Astrocyte (in vitro differentiated cells and primary cell): ENCODE measurements at places on chromosomes 11 and 22.

GRCh38 chr22:37079668-37080171 lies 28.2 kb downstream of the KCTD17 start:
- DNase-seq = peak; percentile 60

DNA sequence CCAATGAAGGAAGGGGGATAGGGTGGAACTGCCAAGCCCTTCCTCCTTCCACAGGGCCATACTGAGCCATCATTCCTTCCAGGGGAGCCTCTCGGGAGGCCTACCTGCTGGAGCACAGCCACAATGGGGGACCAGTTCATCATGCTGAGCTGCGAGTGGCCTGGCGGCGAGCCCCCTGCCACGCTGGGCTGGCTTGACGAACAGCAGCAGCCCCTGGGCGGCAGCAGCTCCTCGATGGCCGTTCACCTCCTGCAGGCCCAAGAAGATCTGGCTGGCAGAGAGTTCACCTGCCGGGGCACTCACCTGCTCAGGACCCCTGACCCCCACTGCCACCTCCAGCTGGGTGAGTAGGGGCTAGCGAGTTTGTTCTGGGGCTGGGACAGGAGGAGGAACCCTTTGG lies 5.9 kb downstream of the VSIG10L2 start:
- DNase-seq = no peak

- DNase-seq = no peak
These were observed 15.5 kb downstream of the TREH start for GRCh38 chr11:118663902-118664301.

DNA sequence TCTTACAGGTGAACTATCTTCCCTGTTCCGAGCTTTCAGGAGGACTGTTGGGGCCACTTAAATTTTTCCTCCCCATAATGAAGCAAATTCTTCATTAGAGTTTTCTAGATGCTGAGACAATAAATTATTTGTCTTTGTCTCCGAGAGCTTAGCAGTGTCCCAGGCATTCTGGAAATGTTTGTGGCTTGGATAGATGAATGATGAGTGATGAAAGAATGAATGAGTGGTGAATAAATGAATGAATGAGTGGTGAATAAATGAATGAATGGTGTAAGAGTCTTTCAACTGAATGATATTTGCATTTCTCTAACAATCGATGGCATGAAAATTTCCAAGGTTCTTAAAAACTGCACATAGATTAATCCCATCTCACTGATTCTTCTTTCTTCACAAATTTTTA lies 52.8 kb downstream of the AHNAK start:
- DNase-seq = no peak

- DNase-seq = peak; percentile 81
These were observed 13.2 kb upstream of the OSBPL5 start for GRCh38 chr11:3178349-3178748.

GRCh38 chr11:76550781-76551180 lies 106.0 kb downstream of the EMSY start:
- DNase-seq = no peak

DNA sequence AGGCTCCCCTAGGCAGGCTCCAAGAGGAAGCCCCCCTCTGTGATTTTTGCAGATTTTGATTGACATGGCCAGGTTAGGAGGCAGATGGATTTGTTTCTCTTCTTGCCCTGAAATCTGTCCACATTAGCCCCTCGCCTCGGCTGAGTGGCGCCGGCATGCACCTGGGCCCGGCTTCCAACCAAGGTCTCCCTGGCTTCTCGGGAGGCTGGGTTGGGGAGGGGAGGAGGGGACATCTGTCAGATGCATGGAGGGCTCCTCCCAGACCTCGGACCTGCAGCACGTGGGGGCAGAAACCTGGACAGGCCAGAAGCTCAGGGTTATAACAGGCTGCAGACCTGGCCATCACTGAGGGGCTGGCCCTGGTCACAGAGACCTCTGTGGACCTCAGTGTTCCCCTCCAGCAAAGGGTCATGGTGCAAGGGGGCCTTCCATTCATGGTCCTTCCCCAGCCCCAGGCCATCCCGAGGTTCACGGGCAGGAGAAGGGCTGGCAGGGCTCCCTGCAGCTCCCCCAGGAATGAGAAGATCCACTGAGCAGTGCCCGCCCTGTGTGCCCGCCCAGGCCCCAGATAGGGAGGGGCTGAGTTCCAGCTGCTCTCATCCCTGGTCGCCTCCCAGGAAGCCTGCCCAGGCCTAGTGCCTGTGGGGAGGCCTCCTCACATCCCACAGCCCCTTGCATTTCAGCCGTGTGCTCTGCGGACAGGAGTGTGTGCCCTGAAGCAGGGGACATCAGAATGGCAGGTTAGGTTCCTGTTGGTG lies 747.8 kb downstream of the BRD1 start:
- no peak for DNase-seq

DNA sequence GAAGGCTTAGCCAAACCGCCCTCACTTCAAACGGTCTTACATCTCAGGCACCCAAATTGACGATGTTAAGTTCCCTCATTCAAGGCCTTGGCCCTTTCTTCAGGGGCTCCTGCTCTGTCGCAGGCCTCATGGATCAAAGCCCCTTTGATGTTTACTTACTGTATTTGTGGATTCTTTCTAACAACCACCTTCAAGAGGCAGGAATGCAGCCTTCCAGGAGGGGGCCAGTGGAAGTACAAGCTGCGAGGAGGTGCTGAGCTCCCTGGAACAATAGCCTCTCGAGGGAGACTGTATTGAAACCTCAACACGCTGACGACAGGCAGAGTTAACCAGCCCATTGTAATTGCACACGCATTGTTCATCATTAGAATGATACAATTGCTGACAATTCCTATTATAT lies 209.1 kb downstream of the ST3GAL4 start:
- DNase-seq = no peak

DNA sequence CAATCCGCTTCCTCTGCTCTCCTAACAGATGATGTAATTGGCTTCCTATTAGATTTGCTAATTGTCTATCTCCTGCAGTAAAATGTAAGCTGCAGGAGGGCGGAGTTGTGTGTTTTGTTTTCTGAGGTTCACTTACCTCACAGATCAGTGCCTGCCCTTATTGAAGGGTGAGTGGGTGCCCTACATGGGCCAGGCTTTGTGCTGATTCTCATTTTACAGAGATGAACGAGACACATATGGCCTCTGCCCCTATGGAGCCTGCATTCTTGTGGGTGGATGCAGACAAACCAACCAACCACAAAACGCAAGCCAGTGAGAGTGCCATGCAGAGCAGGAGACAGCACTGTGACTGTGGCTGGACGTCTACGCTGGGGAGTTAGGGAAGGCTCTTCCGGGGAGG lies 9.9 kb downstream of the TESMIN start:
- DNase-seq = peak; percentile 28

- no peak for DNase-seq
These were observed 9.9 kb upstream of the TALDO1 start for GRCh38 chr11:737366-737765.

DNA sequence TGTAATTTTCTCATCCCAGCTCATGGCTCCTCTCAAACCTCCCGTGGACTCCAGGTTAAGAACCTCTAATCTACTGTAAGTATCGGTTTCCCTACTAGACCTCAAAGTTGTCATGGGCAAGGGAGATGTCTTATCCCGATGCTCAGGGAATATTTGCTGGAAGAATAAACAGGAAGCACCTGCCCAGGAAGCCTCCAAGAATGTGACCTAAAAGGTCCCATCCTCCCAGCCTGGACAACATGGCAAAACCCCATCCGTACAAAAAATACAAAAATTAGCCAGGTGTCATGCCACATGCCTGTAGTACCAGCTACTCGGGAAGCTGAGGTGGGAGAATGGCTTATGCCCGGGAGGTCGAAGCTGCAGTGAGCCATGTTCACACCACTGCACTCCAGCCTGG lies 62.4 kb downstream of the APOL1 start:
- DNase-seq = no peak

DNA sequence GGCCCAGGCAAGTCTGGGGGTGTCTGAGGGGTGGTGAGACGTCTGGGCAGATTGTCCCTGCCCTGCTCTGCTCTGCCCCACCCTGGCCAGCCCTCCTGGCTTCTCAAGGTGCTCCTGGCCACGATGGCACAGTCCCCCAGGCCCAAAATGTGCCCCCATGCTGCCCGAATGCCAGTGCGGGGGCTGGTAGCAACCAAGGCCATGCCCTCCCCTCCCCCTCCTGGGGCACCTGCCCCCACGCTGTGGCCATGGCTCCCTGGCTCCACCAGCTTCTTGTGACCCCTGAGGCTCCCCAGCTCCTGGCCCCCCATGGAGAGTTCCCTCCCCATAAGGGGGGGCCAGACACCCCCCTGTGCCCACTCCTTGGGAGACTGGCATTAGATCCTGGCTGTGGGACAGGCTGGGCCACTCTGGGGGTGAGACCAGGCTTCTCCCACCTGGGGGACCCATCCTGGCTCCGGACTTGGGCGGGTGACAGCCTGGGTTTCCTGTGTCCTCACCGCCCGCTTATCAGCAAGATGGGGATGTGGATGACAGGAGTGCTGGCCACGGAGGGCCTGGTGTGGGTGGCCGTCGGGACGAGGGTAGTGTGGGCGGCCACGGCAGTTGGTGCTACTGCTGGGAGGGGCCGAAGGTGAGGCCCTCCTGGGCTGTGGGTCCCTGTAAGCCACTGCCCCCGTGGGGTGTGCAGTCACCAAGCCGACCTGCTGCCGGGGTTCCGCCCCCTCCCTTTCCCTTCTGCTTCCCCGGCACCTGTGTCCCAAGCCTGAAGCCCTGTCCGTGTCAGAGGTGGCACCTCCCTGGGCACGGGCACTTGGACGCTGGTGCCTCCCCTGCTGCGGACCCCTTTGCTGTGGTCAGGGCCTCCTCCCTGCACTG lies 15.9 kb upstream of the MUC6 start:
- no peak for DNase-seq

- DNase-seq = peak; percentile 9
These were observed 14.5 kb upstream of the MS4A7 start for GRCh38 chr11:60363542-60364470.

GRCh38 chr11:89487016-89487415 lies 4.2 kb downstream of the NOX4 start:
- DNase-seq = peak; percentile 53

DNA sequence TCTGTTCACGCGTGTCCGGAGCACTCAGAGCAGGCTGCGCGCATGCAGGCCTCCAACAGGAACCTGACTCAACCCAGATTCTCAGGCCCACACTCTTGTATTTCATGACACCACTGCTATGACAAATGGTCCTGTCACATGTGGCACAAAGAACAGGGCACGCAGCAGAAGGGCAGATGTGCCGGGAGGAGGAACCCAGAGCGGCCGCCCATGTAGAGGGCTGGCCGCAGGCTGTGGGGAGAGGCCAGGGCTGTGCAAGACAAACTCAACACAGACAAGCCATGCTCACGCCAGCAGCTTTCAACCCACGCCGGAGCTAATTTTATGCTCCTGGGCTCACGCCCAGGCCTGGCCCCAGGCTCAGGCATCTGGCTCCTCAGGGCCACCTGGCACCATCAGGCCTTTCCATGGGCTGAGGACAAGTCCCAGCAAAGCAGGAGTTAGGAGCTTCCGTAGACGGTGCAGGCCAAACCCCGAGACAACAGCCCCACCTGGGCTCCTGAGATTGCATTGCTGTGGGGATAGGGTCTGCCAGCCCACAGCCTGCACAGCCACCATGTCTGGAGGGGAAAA lies 40.0 kb downstream of the DUSP8 start:
- DNase-seq = peak; percentile 73

DNA sequence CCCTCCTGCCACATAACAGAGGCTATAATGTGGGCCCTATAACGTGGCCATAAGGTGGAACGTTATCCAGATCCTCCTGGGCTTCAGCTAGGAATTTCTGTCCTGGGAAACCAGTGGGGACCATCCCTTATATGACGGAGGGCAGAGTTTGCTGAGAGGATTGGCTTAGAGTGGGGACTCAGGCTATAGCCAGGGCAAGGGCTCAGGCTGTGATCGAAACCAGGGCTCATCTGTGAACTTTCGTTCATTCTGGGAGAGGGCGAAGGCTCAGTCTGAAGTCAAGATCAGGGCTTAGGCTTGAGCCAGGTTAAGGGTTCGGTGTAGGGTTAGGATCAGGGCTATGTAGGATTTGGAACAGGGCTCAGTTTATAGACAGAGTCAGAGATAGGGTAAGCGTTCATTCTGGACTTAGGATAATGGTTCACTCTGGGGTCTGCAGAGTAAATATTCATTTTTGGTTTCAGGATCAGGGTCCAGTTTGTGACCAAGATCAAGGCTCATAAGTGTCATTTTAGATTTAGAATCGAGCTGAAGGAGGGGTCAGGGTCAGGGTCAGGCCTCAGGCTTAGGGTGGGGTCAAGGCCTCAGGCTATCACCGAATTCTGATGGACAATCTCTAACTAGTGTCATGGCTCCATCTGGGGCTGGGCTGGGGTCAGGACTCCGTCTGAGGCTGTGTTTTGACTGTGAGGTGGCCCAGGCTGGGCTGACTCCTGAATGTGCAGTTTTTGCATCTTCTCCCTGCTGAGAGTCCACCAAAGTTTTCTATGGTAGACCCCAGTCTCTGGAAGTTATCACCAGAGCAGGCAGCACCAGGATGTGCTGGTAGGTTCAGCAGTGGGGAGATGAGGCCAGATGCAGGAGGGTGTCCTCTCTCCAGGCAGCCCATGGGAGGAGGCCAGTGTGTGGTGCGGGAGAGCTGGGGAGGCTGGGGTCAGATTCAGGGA lies 33.9 kb upstream of the SOX10 start:
- DNase-seq = no peak

- no peak for DNase-seq
These were observed 1.5 kb downstream of the SLC35F2 start for GRCh38 chr11:107856981-107857517.

GRCh38 chr11:59761993-59762392 lies 6.8 kb downstream of the STX3 start:
- DNase-seq = no peak

GRCh38 chr11:101866619-101867491 lies 48.0 kb upstream of the CEP126 start:
- peak; percentile 76 for DNase-seq

DNA sequence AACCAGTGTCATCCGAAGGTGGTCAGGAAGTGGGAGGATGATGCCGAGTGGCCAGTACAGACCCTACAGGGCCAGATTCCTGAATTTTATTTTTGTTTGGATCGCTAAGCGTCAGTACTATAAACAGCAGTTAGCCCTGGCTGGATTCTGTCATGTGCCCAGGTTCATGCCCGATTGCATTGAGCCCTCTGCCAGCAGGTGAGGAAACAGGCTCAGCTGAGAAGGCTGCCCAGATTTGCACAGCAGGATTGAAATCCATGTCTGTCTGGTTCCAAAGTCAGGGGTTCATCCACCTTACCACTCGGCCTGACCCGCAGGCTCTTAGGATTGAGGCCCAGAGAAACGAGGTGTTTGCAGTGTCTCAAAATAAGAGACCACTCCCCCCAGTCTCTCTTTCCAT lies 9.1 kb upstream of the TBC1D22A start:
- no peak for DNase-seq
